ENCODE measurements at places on chromosomes 4 and X.
A peak's percentile ranks its signal among the peaks of the same experiment; 100 is the strongest.

DNA sequence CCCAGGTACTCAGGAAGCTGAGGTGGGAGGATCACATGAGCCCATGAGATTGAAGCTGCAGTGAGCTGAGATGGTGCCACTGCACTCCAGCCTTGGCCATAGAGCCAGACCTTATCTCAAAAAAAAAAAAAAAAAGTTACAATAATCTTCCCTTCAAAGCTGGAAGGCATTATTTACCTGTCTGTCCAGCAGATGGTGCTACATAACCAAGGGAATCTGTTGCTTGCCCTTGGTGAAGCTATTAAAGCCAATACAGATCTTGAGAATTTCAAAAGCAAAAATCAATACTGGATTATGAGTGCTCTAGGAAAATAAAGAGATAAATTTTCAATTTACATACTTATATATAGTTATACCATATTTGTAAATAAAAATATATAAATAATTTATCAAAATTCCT, 25.9 kb downstream of the PKD2 start:
- DNase-seq: peak; percentile 22

GRCh38 chr4:139919004-139919403, 235.0 kb downstream of the MAML3 start:
- DNase-seq: no peak

DNA sequence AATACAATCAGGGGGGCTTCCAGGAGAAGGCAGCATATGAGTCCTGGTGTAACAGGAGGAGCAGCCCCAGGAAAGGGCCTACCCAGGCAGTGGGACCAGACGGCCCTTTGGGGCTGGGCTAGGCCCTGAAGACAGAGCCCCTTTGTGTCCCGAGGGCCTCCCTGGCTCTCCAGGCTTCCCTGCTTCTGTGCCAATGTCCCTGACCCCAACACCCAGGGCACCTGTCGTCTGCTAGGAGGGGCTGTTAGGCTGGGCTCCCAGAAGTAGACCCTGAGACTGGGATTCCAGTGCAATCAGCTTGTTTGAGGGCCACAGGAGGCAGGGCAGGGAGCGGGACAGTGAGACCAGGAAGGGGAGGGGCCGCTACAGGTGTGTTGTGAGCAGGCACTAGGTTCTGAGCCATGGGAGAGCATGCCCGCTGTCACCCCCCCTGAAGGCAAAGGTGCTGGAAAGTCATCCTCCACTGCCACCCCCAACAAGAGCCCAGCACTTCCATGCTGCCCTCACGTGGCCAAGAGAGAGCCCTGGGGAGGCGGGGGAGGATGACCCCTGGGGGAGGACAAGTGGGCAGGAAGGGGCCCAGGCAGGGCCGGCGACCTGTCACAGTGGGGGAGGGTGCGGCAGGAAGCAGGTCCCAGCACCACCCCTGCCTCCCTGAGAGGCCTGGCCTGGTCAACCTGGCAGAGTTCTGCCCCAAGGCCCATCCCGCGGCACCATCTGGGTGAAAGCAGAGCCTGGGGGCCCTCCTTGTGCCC, 64.8 kb downstream of the ADRA2C start:
- DNase-seq: no peak

GRCh38 chrX:154467556-154467955, 9.5 kb downstream of the PLXNA3 start:
- no peak for DNase-seq

GRCh38 chr4:74893171-74893570, 39.7 kb upstream of the PARM1 start:
- DNase-seq: no peak

GRCh38 chr4:129747756-129748155, 651.8 kb downstream of the C4orf33 start:
- DNase-seq: no peak

DNA sequence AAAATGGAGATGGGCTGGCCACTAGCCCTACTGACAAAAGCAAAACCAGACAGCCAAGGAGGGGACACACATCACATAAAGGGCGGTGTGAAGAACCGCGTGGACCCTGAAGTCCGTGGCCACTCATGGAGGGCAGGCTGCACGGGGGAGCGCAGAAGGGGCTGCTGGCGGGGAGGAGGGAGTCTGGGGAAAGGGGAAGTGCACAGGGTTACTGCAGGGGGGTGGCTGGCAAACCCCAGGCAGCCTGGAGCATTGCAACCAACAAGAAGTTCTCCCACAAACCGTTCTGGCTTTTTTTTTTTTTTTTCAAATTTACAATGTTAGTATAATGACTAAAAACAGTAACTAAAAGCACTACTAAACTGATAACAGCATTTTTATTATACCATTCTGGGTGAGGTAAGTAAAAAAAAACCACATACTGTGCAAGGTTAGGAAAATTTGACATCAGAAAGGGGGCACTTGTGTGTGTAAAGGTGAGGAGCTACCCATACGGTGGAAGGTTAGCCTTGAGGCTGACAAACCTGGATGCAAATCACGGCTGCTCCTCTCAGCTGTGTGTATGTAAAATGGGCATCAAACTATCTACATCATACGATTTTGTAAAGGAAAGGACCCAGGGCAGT, 87.1 kb downstream of the TSPAN5 start:
- no peak for DNase-seq

DNA sequence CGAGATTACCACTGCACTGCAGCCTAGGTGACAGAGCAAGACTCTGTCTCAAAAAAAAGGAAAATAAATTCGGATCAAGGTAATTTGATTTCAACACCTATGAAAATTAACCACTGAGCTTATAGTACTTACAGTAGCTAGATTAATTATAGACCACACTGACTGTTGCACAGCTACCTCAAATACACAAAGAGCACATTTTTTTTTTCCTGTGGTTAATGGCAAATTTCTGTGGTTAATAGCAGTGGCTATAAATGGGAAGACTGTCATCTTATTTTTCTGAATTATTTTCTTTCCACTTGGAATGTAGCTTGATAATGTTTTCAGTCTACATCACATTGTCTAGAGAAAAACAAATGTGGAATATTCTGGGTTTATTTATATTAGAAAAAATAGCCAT, 1661.6 kb upstream of the PCDH7 start:
- DNase-seq: no peak

DNA sequence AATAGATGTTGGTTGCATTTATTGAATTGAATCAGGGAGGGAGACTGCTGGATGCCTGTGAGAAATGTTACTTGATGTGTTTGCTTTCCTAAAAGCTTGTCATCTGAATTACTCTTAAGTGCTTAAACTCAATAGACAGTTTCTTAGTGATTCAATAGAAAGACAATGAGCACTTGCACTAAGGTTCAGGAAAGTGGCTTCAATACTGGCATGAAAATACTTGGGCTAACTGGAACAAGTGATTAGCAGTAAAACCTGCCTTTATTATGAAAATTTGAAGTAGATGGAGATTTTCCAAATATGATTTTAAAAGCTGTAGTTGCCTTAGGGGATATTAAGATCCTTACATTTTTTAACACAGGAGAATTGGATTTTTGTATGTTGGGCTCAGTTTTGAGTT, 123.3 kb downstream of the RNF150 start:
- no peak for DNase-seq

GRCh38 chr4:159042097-159042605, 60.7 kb upstream of the RAPGEF2 start:
- no peak for DNase-seq

- no peak for DNase-seq
Observed at GRCh38 chr4:84467601-84468000, 31.5 kb downstream of the NKX6-1 start.

DNA sequence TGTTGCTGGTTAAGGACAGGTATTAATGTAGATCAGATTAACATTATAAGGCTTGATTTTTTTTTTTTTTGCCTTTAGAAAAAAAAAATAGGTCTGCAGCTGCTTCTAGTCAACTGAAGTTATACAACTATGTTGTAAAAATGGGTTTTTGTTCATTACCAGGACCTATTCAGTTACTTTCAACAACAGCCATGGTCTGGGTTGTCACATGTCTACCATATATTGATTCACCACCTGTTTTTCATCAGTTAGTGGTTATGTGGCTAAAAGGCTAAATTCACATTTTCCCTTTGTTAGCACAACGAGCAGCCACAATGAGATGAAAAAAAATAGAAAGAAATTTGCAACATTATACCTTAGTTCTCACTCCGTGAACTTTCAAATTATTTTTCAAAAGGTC, 45.5 kb downstream of the GLRB start:
- no peak for DNase-seq

GRCh38 chr4:180057299-180057721, 2185.9 kb upstream of the TENM3 start:
- DNase-seq: no peak

GRCh38 chr4:179605196-179605595, 2163.0 kb upstream of the AGA start:
- no peak for DNase-seq

DNA sequence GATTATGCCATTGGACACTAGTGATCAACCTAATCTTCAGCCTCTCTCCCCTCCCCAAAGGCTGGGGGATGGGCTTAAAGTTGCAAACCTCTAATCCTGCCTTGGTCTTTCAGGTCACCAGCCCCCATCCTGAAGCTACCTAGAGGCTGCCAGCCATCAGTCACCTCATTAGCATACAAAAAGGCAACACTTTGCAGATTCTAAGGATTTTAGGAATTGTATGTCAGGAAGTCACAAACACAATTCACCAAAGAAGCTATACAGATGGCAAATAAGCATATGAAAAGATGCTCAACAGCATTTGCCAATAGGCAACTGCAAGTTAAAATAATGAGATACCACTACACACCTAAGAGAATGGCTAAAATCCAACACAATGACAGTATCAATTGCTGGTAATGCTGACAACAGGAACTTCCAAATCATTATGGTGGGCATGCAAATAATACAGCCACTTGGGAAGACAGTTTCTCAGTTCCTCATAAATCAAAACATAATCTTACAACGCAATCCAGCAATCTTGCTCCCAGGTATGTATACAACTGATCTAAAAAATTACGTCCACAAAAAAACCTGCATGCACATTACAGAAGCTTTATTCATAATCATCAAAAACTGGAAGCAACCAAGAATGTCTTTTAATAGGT, 9.0 kb upstream of the PIM2 start:
- no peak for DNase-seq

DNA sequence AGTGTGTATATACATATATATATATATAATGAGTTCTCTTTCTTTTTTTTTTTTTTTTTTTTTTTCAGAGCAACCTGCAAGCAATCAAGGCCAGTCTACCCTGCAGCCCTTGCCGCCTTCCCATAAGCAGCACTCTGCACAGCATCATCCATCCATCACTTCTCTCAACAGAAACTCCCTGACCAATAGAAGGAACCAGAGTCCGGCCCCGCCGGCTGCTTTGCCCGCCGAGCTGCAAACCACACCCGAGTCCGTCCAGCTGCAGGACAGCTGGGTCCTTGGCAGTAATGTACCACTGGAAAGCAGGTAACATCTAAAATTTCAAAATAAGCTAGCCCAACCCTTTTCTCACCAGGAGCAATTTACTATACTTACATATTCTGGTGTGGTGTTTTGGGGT, 316.3 kb downstream of the DCTD start:
- no peak for DNase-seq

GRCh38 chrX:70168238-70169188, 8.8 kb upstream of the DGAT2L6 start:
- no peak for DNase-seq

DNA sequence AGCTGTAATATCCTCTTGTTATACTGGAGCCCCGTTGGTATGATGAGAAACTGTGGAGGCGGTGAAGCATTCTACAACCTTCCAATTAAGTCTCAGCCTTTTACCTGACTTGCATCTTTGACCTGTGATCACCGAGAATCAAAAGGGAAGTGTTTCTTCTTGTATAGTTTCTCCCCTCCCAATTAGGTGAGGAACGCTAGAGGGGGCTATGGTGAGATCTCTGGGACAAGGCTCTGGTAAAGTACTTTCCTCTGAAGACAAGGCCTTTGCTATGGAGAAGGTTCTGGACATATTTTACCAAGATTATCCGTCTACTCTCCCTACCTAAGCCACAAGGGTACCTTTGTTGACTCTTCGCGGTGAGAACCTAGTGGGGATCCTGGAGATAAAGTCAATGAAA, 111.3 kb downstream of the CBLL2 start:
- DNase-seq: no peak

- no peak for DNase-seq
Observed at GRCh38 chr4:133969202-133969848, 232.3 kb downstream of the PABPC4L start.

DNA sequence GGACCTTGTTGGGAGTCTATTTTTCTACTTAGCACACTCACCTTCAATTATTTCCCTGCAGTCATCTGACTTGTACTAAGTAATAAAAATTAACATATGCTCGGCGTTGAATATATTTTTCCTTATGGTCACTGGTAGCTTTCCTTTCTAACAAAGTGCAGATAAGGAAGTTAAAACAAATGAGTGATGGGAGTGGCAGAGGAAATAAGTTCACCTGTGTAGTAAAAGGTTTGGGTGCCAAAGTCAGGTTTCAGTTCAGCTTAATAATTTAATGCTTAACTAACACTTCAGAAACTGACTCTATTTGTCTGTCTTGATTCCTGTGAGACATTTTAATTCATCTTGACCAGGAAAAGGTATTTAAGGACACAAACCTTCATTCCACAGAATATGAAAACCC, 184.4 kb downstream of the PCDH7 start:
- no peak for DNase-seq

GRCh38 chrX:39813631-39814277, 284.0 kb downstream of the BCOR start:
- DNase-seq: peak; percentile 46

DNA sequence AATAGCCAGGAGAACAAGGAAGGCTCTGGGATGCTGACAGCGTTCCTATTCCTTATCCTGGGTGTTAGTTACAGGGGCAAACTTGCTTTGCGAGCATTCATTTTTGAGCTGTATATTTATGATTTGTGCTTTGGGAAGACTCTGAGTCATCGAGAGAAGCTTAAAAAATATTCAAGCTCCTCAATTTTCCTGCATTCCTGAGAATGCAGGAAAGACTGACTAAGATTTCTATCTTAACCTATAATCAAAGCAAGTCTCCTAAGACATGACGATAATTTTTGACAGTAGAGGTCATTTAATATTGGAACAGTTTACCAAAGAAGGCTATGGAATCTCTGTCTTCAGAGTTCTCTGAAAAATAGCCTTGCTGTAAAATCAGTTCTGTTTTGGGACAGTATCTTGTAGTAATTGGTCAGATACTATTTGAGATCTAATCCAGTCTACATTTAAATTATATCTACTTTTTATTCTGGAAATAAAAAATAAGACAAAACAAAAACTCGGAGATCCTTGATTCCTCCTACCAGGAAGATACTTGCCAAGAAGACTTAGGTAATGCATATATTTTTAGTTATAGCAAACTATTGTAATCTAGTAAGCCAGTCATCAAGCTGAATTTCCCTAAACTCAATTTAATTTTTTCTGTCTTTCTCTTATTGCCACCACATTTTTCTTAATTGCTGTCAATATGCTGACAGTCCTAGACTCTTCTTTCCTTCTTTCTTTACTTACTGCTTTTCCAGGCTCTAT, 31.7 kb downstream of the BBS12 start:
- no peak for DNase-seq

GRCh38 chrX:154381271-154381670, 2.2 kb downstream of the EMD start:
- DNase-seq: no peak

DNA sequence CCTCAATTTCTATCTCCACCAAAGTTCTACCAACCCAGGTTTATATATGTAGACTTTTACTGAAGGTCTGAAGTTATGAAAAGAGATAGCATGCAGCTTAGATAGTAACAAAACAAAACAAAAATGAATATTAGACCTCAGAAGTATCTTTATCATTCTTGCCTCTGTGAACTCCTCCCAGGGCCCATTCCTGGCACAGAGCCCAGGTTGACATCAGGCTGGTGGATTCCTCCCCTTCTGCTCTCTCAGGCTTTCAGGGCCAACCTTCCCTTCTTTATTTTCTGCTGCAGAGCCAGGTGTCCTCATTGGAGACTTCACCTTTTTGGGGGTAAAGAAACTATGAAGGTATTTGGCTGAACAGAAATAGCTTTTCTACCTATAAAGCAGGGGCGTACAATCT, 112.8 kb upstream of the PITX2 start:
- peak; percentile 3 for DNase-seq
